ENCODE measurements at places on chromosomes 1 and 21.

DNA sequence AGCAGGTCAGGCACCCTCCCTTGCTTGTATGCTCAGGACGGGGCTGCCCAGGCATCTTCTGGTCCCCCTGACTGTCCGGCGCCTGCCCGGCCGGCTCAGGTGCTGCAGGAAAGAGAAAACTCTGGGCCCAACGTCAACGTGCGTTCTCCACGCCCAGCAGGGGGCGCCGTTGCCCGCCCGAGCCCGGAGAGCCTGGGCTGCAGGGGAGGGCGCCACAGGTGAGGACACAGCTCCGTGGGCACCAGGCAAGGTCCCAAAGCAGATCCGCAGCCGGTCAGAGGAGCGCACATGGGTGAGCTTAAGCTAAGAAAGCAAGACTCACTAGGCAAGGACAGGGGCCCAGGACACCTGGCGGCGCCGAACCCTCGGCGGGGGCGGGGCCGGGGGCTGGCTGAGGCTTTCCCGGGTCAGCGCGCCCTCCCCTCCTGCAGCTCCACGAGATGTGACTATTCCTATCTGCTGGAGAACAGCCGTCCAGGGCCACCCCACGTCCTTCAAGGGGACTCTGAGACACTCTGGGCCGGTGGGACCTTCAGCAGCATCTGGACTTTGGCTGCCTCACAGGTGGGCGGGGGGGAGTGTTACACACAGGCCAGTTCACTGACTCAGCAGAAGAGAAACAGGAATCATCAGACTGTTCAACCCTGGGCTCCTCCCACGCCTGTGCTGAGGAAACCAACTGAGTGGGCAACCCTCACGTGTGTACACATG is 29.3 kb downstream of the KRTAP10-1 start:
- DNase-seq, result no peak

- DNase-seq, result no peak
These were observed 127.5 kb downstream of the RNF220 start for GRCh38 chr1:44532567-44532944.

DNA sequence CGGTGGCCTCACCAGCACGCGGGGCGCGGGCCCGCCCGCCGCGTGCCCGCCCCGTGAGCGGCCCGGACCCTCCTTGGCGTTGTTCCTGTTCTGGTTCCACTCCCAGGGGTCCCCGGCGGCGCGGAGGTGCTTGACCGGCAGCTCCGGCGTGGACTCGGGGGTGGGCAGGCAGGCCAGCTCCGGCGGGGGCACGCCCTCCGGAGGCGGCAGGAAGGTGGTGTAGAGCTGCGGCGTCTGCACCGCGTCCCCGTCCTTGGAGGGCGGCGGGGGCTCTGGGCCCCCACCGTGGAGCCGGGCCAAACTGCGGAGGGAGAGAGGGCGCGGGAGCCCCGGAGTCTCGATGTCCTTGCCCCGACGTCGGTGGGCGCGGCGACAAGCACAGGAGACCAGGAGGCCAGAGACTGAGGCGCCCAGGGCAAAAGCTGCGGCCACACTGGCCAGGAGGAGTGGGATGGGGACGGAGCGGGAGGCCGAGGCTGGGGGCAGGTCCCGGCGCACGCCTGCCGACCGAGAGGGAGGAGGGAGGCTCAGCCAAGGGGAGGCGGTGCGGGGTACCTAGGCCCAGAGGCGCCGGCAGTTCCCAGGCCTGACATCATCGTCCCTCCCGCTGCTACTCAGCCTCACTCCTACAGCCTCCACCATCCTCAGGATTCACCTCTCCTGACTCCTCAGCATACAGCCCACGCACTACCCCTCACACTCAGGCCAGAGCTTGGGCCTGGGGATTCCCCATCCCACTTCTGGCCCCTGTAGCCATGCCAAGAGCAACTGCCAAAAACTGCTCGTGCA is 13.2 kb downstream of the SEMA6C start:
- DNase-seq, result no peak

- no peak for DNase-seq
These were observed 3.3 kb downstream of the POGZ start for GRCh38 chr1:151455966-151456365.

DNA sequence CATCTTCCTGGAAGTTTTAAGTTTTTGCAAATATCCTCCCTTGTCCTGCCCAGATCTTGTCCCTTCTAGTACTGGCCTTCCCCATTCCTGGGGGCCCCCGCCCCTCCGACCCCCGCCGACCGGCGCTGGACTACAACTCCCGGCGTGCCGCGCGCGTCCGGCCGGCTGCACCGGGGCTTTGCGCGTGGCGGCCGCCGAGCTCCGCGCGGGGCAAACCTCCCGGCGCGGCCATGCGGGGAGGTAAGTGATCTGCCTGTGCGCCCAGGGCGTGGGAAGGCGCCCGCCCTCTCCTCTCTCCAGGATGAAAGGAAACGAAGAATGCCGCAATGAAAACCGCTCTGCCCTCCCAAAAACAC is 3.2 kb upstream of the SAMD13 start:
- DNase-seq, result peak; percentile 82

DNA sequence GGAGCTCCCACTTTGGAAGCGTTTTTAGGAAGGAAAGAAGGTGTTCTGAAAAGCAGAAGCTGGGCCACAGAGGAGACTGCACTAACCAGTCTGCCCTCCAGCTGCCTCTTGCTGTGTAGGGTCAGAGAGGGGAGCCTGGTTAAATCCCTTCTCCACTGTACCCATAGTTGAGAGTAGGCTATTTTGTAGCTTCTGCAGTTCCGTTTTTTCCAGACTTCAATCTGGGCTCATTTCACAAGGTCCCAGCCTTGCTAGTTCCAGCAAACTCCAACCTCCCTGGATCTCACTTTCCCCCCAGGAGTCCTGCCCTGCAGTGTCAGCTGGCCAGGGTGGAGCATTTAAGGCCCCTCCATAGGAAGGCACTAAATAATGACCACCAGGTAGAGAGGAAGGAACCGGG is 11.0 kb downstream of the TNN start:
- no peak for DNase-seq

GRCh38 chr1:100340494-100340893 is 11.8 kb upstream of the CDC14A start:
- DNase-seq, result no peak

DNA sequence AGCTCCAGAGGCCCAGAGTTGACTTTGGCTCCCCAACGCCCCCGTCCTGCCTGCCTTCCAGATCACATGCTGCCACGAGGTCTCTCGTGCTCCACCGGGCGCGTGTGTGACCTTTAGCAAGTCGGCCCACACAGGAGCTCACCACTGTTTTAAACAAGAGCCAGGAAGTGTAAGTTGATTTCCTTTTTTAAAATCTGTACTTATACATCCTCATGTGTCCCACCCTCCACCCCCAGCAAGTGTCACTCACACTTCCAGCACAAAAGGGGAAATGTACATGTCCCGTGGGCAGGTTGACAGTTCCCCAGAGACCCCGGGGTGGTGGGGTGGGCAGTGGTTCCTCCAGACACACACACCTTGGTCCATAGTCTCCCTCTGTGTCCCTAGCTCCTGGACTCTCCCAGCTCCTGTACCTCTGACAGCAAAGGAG is 84.4 kb downstream of the STUM start:
- DNase-seq, result no peak

GRCh38 chr1:175697255-175697654 is 46.1 kb downstream of the TNR start:
- no peak for DNase-seq
